ENCODE measurements at places on chromosomes 7 and 10.

DNA sequence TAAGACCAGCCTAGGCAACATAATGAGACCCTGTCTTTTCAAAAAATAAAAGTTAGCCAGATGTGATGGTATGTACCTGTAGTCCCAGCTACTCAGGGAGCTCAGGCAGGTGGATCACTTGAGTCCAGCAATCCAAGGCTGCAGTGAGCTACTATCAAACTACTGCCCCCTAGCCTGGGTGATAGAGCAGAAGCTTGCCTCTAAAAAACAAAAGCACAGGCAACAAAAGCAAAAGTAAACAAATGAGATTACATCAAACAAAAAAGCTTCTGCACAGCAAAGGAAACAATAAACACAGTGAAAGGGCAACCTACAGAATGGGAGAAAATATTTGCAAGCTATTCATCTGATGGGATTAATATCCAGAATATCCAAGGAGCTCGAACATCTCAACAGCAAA, 65.4 kb downstream of the FANK1 start:
- no peak for DNase-seq

GRCh38 chr10:29916669-29917068, 142.7 kb downstream of the JCAD start:
- no peak for DNase-seq

DNA sequence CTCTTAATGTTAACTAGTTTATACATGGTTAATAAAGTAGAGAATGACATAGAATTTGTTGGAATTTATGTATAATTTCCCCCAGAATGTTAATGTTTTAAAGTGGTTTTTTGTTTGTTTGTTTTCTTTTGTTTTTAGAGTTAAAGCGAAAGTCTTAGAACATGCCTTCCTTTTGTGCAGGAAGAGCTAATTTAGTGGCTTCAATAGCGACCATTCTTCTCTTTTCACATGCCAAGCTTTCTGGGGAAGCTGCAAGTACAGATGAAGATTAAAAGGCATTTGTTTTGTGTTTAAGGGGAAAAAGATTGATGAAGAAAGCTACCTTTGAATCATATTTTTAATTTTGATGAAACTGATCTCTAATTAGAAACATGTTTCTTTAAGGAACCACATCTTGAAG, 256.3 kb upstream of the CSTF2T start:
- no peak for DNase-seq

DNA sequence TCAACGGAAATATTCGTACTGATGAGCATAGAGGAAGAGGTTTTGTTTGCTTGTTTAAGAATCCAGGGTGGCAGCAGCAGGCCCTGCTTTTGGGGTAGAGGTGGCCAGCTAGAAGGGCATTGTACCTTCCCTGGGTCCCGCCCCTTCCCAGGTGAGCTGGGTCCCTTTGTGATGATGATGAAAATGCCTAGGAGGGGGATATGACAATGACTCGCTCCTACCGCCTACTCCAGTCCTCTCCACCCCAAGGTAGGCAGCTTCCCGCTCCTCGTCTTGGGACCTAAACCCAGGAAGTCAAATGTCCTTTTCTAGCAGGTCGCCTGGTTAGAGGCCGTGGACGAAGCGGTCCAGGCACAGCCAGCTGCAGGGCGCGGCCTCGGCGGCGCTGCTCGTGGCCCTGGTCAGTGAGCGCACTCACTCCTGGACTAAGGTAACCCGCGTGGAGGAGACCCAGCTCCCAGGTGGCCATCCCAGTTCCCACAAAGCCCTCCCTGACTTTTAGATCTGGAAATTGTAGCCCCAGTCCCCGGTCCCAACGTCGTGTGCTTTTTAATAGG, 141.4 kb downstream of the LSMEM1 start:
- DNase-seq: no peak

DNA sequence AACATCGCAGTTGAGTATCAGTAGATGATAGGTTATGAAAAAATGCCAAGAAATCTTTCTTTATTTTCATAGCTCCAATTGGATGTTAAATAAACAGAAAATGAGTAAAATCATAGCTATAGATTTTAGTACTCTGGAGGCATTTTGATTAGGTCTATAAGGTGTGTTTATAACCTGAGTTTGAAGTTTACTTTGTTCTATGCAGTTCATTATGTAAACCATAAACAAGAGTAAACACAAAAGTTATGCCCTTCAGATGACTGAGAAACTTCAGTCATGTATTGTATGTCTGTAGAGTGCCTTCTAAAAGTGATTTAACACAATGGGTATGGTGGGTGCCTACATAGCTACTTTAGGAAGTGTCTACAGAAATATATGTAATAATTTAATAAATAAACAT, 13.6 kb downstream of the FOXP2 start:
- DNase-seq: no peak

GRCh38 chr7:92092210-92092609, 42.1 kb downstream of the CYP51A1 start:
- DNase-seq: peak; percentile 19

- peak; percentile 27 for DNase-seq
Observed at GRCh38 chr10:59362959-59363381, 621 bp upstream of the FAM13C start.

DNA sequence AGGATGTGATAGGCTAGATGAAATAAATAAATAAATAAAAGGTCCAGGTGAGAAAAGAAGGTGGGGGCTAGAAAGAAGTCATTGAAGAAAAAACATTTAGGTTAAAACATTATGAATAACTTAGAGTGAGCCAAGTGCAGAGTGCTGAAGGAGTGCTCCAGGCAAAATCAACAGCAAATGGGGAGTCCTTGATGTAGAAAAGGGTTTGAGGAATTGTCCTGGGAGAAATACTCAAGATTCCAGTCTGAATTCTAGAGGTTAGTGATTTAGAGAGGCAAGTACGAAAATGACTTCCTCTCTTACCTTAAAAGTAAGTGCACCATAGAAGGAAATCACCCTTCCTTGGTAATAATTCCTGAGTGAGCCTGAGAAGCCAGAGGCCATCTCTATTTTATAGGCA, 19.7 kb downstream of the CAV1 start:
- no peak for DNase-seq

DNA sequence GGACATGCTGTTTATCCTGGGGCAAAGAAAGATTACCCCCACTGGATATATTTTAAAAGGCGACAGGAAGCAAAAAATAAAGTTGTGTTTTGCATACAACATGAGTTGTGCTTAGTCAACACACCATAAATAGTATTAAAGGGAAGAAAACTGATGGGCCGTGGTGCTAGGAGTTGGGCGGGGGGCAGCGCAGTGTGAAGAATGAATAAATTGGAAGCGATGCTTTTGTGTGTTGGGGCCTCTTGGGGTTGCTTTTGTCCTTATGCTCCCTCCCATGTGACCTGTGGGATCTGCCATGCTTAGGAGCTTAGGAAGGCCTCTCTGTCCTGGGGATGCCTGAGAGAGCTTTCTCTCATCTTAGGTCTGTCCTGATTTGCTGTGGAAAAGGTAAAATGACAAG, 35.0 kb upstream of the AGR3 start:
- DNase-seq: no peak

- no peak for DNase-seq
Observed at GRCh38 chr10:86699991-86700840, 31.9 kb downstream of the LDB3 start.

DNA sequence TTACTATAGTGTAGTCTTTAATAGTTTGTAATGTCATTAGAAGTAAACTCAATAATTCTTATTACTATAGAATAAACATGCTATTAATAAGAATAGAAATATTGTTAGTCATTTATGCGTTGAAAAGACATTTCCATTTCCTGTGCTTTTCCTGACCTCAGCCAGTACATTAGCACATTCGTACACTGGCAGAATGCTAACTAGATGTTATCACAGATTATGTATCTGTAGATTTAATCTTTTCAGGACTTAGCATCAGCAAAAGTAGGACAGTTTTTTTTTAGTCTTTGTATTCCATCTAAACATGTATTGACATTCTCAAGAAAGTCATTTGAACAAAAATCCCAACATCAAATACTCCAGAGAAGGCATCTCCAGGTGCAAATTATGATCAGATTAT, 158.5 kb downstream of the EXOC4 start:
- no peak for DNase-seq

GRCh38 chr7:50589364-50589763, 24.2 kb upstream of the DDC start:
- no peak for DNase-seq

DNA sequence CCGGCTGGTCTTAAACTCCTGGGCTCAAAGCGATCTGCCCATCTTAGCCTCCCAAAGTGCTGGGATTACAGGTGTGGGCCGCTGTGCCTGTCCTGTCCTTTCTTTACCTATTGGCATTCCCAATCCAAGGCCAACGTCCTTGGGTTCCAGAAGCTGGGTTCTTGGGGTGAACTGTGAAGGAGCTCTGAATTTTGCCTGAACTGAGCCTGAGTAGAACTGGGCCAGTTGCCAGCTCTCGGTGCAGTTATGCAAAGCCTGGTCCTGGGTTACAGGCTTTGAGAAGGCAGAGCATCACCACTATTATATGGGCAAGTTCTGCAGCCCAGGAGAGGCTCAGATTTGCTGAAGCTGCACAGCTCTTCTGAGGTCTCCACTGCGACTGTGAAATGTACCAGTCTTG, 24.6 kb upstream of the SH2D4B start:
- no peak for DNase-seq

DNA sequence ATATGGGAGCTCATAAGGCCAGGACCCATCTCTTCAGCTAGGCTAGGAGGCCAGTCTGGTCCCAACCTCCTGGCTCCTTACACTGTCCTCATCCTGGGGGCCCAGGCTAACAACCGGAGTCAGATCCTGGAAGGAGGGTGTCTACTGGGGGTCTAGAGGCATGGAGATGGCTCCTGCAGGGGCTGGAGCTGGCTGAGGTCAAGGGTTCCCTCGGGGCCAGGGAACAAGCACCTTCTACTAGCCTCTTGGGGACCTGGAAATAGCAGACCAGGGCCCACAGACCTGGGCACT, 37.2 kb downstream of the CLRN3 start:
- no peak for DNase-seq

GRCh38 chr10:70744617-70745143, 40.5 kb downstream of the TBATA start:
- no peak for DNase-seq

- DNase-seq: peak; percentile 87
Observed at GRCh38 chr7:149422162-149422913, 38.5 kb downstream of the ZNF777 start.

- DNase-seq: no peak
Observed at GRCh38 chr10:43972976-43973647, 324.4 kb upstream of the ZNF32 start.

GRCh38 chr7:17802056-17802455, 138.2 kb downstream of the SNX13 start:
- DNase-seq: no peak

- no peak for DNase-seq
Observed at GRCh38 chr10:19663344-19663743, 152.9 kb upstream of the PLXDC2 start.

- DNase-seq: peak; percentile 16
Observed at GRCh38 chr7:6106140-6106904, 75.1 kb downstream of the ANKRD61 start.

DNA sequence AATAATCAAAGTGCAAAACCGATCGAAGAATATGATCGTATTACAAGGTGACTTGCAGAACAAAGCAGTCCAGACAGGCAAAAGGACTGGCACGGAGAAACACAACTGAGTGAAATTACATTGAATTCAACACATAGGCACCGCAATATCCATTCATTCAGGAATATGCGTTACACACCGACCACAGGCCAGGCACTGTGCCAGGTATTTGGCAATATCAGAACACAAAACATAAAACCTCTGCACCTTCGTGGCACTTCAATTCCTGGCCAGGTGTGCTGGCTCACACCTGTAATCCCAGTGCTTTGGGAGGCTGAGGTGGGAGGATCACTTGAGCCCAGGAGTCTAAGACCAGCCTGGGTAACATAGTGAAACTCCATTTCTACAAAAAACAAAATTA, 187.9 kb downstream of the DIP2C start:
- no peak for DNase-seq

- DNase-seq: no peak
Observed at GRCh38 chr7:20588678-20589077, 26.8 kb upstream of the ABCB5 start.

- no peak for DNase-seq
Observed at GRCh38 chr10:59047180-59047579, 129.3 kb upstream of the PHYHIPL start.

DNA sequence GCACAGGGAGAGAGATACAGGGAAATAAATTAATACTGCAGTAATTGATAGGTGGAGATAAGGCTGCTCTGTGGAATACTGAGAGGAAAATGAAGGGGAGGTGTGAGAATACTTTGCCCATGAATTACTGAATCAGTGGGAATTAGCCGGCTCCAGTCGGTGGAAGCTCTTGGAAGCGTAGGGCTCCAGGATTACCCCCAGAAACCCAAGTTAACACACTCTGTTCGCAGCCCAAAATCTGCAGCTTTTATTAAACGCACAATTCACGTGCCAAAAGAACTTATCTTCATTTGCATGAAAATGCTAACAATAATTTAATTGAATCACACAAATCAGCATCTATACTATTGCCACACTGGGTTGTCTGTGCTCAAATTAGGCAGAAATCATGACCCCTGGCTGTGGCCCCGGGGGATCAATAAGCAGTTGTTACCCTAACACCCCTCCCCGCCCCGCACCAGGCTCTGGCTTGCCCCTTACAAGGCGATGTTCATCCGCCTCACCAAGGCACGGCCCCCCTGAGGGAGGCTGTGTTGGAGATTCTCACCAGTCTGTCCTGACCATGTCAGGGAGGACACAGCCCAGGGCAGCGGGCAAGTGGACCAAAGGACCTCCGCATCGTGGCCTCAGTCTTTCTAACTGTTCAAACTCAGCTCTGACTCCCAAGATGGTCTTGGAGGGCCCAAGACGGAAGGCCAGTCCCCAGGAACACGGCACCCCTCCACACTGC, 48.4 kb upstream of the MGMT start:
- DNase-seq: no peak

DNA sequence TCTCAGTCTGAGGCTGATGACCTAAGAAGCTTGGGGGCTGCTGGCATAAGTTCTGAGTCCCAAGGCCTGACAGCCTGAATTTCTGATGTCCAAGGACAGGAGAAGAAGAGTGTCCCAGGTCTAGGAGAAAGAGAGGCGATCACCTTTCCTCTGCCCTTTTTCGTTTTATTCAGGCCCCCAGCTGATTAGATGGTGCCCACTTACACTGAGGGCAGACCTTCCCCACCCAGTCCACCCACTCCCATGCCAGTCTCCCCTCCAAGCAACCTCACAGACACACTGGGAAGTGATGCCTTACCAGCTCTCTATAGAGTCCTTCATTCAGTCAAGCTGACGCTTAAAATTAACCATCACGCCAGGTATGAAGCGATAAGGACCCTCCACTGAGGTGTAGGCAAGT, 19.3 kb upstream of the LOXL4 start:
- DNase-seq: no peak

- DNase-seq: no peak
Observed at GRCh38 chr10:107914450-107915214, 750.1 kb upstream of the SORCS1 start.
